A172 (cell line): ENCODE measurements at places on chromosomes 11 and 22. TPM values are rescaled to one million over a fixed set of nuclear protein-coding genes. Genes with fewer than 3 reads are reported as not detected.

The LRRC75B gene
- 1.4 and 5.0 TPM in 2 replicates for total RNA-seq

DNA sequence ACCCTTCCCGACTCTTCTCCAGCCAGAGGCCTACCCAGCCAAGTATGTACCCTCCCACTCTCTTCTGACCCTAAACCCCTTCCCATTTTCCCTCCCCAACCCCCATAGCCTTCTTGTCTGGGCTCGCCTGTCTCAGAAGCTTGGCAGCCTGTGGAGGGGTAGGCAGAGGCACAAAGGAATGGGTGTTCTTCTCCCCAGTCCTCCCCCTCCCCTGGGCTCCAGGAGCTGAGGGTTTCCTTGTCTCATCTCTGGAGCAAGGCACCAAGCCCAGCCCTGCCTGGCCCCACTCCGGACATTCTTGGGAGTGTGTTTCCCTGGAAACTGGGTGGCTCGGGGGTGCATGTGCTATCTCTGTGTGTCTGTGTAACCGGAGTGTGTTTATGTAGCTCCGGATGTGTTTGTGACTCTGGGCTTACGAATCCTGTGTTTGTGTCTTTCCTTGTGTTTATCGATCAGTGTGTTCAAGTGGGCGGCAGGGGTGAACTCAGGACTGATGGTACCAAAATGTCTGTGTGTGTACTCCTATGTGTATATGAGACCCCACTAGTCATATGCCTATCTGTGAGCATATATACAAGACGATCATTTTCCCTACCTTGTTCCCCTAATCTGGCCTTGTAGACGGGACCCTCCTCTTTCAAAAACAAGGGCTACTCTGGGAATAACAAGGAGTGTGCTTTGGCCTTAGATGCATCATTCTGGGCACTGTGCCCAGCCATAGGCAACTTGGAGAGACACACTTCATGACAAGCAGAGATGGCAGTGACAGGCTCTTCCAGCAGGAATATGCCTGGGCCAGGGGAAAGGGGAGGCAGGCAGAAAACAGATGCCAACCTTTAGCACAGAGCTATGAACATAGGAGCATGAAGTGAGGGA is 10.9 kb downstream of the PHLDB1 start:
- peak; percentile 42 for DNase-seq

DNA sequence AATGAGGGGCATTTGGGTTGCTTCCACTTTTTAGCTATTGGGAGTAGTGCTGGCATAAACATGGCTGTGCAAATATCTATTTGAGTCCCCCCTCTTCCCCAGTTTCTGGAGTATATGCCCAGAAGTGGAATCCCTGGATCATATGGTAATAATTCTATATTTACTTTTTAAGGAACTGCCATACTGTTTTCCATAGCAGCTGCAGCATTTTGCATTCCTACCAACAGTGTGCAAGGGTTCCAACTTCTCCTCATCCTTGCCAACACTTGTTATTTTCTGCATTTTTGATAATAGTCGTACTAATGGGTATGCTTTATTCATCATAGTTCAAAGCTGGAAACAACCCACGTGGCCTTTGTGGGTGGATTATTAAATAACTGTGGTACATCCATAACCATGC is 883.5 kb downstream of the TBC1D22A start:
- no peak for DNase-seq

DNA sequence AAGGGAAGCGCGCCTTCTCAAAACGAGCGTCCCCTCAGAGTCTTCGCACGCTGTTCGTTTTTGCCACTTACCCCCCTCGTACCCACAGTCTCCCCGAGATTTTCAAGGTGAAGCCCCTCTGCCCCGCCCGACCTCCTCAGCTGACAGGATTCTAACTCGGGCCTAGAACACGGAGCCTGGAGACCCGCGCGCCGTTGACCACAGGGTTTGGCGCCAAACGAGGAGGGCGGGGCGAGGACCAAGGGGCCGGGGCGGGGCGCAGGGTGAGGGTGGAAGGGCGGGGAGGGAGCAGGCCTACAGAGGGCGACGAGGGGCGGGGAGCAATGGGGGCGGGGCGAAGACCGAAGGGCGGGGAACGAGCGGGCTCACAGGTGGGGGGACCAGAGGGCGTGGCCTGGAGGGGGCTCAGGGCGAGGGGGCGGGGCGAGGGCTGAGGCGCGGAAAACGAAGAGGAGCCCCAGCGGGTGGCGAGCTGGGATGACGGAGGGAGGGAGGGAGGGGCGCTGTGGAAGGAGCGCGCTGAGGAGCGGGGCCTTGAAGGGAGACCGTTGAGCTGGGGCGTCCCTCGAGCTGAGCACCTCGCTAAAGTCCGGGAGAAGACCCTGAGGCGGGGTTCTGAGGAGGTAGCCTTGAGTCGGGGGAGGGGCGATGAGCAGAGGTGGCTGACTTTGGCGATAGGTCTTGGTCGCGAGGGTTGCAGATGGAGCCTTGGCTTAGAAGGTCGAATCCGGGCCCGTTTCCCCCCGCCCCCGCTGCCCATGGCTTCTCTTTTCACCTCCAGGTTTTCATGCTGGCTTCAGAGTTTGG is at the start of gene DMC1:
DMC1 (minus strand) TSS at position 212 of the 807 bp plus-strand sequence. CDS start 1,927 bp downstream, outside the sequence.
- DNase-seq = peak; percentile 62

The GLYATL1 gene
- not detected in 2 replicates for total RNA-seq

DNA sequence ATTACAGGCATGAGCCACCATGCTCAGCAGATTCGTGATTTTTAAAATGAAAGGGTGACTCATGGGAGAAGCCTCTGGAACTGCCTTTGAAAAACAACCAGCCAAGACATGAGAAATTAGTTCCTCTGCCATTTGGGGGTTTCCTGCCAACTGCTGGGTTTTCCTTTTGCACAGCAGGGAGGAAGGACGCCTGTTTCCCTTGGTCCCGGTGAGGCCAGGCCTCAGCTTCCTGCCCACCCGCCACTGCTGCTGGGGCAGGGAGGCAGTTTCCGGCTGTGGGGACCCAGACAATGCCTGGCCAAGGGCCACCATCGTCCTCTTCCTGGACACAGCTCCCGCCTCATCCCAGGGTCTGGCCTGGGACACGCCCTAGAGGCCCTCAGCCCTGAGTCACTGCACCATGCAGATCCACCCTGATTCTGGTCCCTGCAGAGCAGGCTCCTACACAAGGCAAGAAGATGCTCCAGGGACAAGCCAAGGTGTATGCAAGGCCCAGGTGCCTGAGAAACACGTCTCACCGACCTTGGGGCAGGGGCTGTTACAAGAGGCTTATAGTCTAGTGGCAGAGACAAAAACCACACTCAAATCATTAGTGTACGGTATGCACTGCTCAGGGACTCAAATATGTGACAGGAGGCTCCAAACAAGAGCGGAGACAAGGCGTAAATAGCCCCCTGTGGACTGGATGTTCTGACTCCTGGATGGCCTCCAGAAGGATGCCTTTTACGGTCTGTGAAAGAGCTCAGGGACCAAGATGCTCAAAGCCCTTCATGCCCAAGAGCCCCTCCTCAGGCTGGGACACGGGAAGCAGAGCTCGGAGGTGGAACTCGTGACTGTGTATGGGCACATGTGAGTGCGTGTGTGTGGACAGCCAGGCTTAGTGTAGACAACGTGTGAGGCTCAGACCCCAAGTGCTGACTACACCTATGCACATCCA is 10.0 kb downstream of the PPM1F start:
- DNase-seq = peak; percentile 90

GRCh38 chr11:36356201-36356600 is 60.1 kb downstream of the PRR5L start:
- DNase-seq = no peak

GRCh38 chr22:29145321-29146072 is 60.2 kb upstream of the EMID1 start:
- DNase-seq = no peak

- no peak for DNase-seq
Measured at GRCh38 chr22:48250286-48250895, 1487.9 kb downstream of the TBC1D22A start.

DNA sequence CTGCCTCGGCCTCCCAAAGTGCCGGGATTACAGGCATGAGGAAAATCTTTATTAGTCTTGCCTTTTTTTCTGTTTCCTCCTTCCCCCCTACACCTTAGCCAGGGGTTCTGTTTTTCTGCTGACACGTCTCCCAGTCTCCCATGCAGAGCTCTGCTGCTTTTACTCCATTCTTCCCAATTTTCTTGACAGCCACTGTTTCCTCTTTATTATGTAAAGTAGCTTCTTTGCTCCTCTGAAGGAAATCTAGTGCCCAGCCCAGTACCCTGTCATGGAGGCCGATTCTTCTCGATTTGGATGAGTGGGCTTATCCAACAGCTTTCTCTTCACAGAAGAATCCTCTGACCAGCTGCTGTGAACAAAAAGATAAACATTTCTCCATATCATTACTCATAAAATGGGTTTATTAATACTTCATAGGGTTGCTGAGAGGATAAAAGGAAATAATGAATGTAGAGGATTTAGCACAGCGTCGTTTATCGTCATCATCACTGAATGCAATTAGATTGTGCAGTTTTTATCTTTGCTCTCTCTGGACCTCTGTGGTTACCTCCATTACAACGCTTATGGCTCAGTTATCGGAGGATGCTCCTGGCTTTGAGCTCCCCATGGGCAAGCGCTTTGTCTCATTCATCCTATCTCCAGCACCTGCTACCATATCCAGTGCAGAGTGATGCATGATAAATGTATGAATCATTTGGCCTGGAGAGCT is 375.6 kb upstream of the C11orf87 start:
- no peak for DNase-seq
